ENCODE measurements at places on chromosomes 3 and 15.

DNA sequence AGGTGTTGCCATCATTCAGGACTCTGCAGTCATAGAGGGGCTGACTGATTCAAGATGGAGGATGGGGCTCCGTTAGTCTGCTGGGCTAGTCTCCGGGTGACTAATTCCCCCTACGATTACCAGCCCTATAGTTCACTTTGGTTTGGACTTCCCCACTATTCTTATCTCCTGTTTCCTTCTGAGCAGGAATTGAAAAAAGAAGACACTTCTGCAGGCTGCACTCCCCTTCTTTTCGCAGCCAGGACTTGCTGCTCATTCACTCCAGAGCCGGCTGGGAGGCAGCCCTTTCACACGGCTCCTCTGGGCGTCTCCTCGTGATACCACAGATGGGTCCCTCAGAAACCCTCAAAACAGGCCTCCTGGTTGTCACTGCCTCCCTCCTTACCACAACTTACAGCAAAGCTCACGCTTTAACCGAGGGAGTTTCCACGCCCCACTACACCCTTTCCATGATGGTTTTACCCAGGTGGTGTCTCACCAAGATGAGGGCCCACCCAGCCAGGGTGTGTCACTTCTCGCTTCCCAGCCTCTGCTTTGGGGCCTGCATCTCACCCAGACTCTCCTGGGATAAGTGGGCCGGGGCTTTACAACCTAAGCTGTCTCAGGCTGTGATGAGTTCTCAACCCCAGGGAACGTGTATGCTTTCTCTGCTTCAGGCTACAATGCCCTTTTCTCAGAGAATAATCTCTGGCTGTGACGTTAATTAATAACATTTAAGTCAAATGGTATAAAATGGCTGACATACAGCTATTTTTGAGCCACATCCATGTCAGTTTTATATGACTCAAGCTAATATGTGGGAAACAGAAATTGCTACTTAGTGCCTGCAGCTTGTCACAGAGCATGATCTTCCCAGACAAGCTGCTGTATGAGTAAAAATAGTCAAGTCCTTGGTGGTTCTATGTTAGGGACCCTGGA lies 11.9 kb downstream of the CX3CR1 start:
- peak; percentile 68 for DNase-seq

DNA sequence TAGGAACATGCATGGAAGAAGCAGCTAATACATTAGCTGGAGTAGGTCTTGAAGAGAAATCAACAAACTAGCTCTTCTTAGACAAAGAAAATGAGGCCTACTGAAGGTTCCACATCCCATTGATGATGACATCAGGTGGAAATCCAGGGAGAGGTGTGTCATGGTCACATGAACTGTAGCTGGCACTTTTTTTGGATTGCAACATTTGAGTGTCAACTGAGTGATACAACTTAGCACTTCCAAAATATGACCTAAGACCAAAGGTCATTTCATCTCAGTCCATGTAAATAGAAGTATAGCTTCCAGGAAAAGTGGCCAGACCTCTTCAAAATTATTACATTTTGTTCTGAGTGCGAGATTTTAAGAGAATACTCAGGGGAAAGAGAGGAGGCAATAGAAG lies 117.2 kb upstream of the MEIS2 start:
- no peak for DNase-seq

GRCh38 chr3:60399861-60400845 lies 851.1 kb downstream of the FHIT start:
- DNase-seq, result no peak

DNA sequence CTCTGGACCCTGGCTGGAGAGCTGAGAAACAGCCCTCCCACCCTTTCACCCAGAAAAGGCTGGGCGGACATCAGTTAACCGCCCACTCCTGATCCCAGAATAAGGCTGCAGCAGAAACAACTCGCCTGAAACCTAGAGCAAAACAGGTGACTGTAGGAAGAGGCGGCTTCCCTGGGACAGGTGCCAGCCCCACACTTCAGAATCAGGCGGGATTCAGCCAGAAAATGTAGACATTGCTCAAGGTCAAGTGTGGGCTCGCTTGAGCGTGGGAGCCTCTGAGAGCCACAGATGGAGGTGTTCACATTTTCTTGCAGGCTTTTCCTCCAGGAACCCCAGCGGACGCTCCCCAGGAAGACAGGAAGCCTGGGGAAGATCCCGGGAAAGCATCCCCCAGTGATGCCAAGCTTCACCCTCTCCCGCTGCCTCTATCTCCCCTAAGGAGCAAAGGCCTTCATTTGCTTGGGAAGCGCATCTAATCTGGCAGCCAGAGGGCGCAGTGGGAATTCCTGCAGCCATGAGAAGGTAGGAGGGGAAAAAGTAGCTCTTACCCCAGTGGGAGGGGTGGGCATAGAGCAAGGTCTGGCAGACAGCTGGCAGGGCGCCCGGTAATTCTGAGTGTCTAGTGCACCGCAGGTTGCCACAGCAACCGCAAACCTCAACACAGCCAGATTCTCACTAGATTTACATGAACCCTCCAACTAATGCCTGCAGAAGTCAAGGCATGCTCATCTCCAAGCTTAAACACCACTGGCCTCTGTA lies 77.7 kb downstream of the OCA2 start:
- DNase-seq, result no peak

DNA sequence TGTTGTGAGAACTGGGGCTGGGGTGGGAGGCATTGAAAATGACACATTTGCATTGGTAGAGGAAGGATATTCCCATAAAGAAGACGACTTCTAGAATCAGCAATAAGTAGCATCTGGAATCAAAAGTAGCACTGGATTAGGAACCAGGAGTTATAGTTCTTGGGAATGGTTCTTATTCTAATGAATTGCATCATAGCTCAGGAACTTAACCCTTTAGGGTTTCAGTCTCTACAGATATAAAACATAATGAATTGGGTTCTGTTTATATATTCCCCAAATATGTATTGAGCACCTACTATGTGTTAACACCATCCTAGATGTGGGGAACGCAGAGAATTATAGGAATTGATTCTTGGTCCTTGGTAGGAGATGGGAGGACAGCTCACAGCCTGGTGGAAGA lies 16.3 kb upstream of the SNRK start:
- DNase-seq, result no peak

All from T-cell (primary cell).